SJCRH30 (cell line): ENCODE measurements at places on chromosomes 11 and 22. TPM values are rescaled to one million over a fixed set of nuclear protein-coding genes. Genes with fewer than 3 reads are reported as not detected.

The OR8D4 gene
- total RNA-seq = not detected in 2 replicates

The HOATZ gene
- total RNA-seq = not detected in 2 replicates

The RIC8A gene
- 98.3 and 106 TPM in 2 replicates for total RNA-seq

The MAJIN gene
- not detected in 2 replicates for total RNA-seq

The LRRC56 gene
- total RNA-seq = 0.08 and 0.20 TPM in 2 replicates

The PHETA2 gene
- 0.05 TPM in 1 of 2 replicates, not detected in the other for total RNA-seq

The KCTD14 gene
- total RNA-seq = 0.15 and 0.24 TPM in 2 replicates

The TMEM86A gene
- 5.4 and 5.8 TPM in 2 replicates for total RNA-seq

The PIK3IP1 gene
- total RNA-seq = 0.47 and 0.51 TPM in 2 replicates

The MCM5 gene
- total RNA-seq = 106 and 109 TPM in 2 replicates

The FAM181B gene
- total RNA-seq = not detected in 2 replicates

The HORMAD2 gene
- total RNA-seq = not detected in 2 replicates

The RTN4R gene
- 0.10 and 0.30 TPM in 2 replicates for total RNA-seq

The TXN2 gene
- 45.6 and 53.6 TPM in 2 replicates for total RNA-seq

The C2CD3 gene
- 27.5 and 31.3 TPM in 2 replicates for total RNA-seq

The ATP6V1E1 gene
- 88.5 and 92.0 TPM in 2 replicates for total RNA-seq

The ACR gene
- total RNA-seq = not detected in 2 replicates

The ACAD8 gene
- total RNA-seq = 31.3 and 32.3 TPM in 2 replicates

The OR5AK2 gene
- not detected in 2 replicates for total RNA-seq

The LMNTD2 gene
- total RNA-seq = 0.43 and 0.51 TPM in 2 replicates

The IL18 gene
- 0.14 and 0.18 TPM in 2 replicates for total RNA-seq

The LRRC10B gene
- 40.2 and 42.1 TPM in 2 replicates for total RNA-seq

The IGLL1 gene
- 0.36 TPM in 1 of 2 replicates, not detected in the other for total RNA-seq

The OR51B2 gene
- not detected in 2 replicates for total RNA-seq

The SYT8 gene
- total RNA-seq = 1.7 and 2.7 TPM in 2 replicates

The SNX15 gene
- 13.8 and 14.8 TPM in 2 replicates for total RNA-seq

The KRTAP5-5 gene
- total RNA-seq = not detected in 2 replicates

The EIF3M gene
- total RNA-seq = 659 and 662 TPM in 2 replicates

The ELFN2 gene
- under 0.01 and 0.02 TPM in 2 replicates for total RNA-seq

The APOBEC3C gene
- 2.3 and 2.6 TPM in 2 replicates for total RNA-seq

The C22orf31 gene
- total RNA-seq = not detected in 2 replicates

The NAALADL1 gene
- not detected in 2 replicates for total RNA-seq

The POTEH gene
- not detected in 2 replicates for total RNA-seq

The KCNQ1OT1 gene
- total RNA-seq = 8.5 and 12.3 TPM in 2 replicates

The BDNF gene
- 0.20 and 0.42 TPM in 2 replicates for total RNA-seq

The OR51E1 gene
- total RNA-seq = not detected in 2 replicates

The MMP7 gene
- total RNA-seq = not detected in 2 replicates

The SLC22A12 gene
- not detected in 2 replicates for total RNA-seq

The GAS2 gene
- total RNA-seq = 3.7 and 4.4 TPM in 2 replicates

The TBC1D22A gene
- total RNA-seq = 8.4 and 8.9 TPM in 2 replicates

The SPCS2 gene
- total RNA-seq = 61.3 and 77.8 TPM in 2 replicates

The MS4A3 gene
- total RNA-seq = not detected in 2 replicates

The BIK gene
- 0.14 TPM in 1 of 2 replicates, not detected in the other for total RNA-seq

The CSNK2A3 gene
- 2.9 and 3.3 TPM in 2 replicates for total RNA-seq

The JAML gene
- not detected in 2 replicates for total RNA-seq

The KRTAP5-10 gene
- total RNA-seq = not detected in 2 replicates

The ST14 gene
- 0.10 TPM in 1 of 2 replicates, not detected in the other for total RNA-seq

The GP1BB gene
- total RNA-seq = 2.5 and 4.4 TPM in 2 replicates

The OR52I2 gene
- not detected in 2 replicates for total RNA-seq

The FLRT1 gene
- 0.76 and 1.4 TPM in 2 replicates for total RNA-seq

The SLC29A2 gene
- 2.6 TPM in 2 replicates for total RNA-seq

The MEI1 gene
- not detected in 2 replicates for total RNA-seq

The LPXN gene
- 1.9 TPM in 2 replicates for total RNA-seq
